ENCODE measurements at places on chromosomes 6 and 20.

- DNase-seq: no peak
These were observed 87.2 kb downstream of the PRDM1 start for GRCh38 chr6:106173124-106173879.

DNA sequence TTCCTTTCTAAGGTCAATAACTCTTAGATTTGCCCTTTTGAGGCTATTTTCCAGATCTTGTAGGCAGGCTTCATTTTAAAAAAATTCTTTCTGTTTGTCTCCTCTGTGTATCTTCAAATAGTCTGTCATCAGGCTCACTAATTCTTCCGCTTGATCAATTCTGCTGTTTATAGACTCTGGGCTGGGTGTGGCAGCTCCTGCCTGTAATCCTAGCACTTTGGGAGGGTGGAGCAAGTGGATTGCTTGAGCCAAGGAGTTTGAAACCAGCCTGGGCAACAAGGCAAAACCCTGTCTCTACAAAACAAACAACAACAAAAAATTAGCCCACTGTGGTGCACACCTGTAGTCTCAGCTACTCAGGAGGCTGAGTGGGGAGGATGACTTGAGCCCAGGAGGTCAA, 40.0 kb upstream of the SCP2D1 start:
- no peak for DNase-seq

DNA sequence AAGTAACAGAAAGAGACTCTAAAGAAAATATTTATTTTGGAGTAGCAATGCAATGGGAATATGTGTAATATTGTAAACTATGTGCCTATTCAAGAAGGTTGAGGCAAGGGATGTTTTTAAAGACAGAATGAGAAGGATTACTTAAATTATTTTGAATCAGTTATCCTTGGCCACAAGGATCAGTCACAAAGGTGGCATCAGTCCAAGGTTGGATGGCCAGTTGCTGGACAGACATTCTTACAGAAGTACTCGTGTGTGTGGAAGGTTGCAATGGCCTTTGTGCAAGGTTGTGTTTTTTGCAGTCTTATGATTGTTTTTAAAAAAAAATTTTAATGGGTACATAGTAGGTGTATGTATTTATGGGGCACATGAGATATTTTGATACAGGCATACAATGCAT, 2.0 kb downstream of the QRSL1 start:
- peak; percentile 43 for DNase-seq

DNA sequence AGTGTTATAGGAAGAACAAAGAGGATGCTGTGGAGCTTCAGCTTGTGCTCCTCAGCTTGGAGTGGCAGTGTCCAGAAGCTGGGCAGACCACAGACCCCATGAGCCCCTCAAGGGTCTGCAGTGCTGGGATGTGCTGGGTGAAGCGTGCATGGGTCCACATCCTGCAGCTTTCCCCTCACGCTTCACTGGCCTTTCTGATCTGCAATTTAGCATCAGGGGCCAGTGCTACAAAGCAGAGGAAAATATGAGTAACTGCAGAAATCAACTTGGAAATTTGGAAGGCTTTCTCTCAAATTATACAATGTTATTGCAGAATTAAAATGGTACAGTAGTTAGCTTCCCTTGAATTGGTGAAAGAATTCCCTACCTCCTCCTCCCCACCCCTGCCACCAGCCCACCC, 10.1 kb downstream of the SLC17A4 start:
- no peak for DNase-seq

DNA sequence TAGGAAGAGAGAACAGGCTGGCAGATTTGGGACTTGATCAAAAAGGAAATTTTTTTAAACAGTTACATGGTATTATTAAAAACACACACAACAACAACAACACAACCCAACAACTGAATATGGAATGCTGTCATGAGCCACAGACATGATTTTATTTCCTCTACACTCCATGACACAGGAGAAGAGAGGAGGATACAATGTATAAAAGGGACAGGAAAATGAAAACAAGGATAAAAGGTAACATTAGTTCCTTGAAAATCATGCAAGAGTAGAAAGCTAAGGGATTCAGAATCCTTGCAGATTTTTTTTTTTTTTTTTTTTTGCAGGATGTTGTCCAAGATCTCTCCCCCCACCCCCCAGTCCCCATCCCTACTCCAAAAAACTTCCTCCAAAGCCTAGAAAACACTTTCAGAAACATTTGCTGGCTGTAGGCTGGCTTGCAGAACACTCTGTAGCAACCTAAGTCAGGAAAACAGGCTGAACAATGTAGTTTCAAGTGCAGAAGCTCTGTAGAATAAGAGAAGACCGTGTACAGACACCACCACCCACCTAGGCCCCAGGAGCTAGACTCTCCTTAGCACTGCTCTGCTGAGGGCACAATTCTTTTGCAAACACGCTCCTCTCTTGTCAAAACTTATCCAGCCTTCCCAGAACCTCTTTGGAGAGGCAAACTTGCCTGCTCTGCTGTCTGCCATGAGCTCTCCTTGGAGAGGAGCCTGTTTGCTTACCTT, 845 bp downstream of the ZMYND8 start:
- DNase-seq: peak; percentile 70

DNA sequence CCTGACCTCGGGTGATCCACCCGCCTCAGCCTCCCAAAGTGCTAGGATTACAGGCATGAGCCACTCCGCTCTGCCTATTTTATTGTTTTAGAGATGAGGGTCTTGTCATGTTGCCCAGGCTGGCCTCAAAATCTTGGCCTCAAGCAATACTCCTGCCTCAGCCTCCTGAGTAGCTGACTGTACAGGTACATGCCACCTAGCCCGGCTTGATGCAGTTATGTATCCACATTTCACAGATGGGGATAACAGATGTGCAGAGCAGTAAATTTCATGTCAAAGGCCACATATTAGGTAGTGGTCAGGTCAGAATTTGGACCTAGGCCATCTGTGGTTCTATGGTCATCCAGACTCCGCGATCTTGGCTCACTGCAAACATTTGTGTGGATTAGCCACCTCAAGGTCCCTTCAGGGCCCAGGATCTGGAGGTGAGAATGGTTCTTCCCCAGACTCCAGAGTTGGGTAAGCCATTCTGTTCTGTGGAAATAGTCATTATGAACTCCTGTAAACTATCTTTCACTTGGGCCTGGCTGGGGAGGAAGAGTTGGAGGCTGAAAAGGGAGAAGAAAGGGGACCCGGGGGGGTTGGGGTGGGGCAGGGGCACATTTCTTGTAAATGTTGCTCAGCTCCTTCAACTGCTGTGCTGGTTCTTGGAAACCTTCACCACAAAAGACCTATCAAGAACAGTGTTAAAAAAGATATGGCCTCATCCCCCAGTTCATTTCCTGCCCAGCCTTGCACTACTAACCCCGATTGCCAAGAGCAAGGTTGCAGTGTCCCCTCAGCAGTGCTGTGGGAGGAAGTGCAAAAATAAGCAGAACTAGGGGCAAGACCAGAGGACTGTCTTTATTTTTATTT, 13.0 kb downstream of the PIM1 start:
- DNase-seq: no peak

- DNase-seq: no peak
These were observed 27.3 kb downstream of the NR2E1 start for GRCh38 chr6:108193131-108193530.

GRCh38 chr6:30781743-30782424, 37.5 kb upstream of the IER3 start:
- no peak for DNase-seq

DNA sequence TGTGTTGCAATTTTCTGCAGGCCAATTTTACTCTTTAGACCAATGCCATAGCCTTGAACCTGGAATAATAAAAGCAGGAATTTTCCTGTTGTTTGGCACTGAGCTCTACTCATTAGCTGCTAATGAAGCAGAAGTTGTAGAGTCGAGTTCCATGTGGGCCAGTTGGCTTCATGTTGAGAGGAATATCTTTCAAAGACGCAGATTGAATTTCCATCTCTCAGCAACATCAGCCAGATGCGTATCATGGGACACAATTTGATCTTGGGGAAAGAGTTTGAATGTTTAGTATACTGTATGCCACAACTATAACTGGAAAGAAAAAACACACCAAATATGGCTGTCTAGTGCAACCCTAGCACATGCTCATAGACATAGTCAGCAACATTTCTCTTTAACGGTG, 259.6 kb downstream of the BCKDHB start:
- no peak for DNase-seq

DNA sequence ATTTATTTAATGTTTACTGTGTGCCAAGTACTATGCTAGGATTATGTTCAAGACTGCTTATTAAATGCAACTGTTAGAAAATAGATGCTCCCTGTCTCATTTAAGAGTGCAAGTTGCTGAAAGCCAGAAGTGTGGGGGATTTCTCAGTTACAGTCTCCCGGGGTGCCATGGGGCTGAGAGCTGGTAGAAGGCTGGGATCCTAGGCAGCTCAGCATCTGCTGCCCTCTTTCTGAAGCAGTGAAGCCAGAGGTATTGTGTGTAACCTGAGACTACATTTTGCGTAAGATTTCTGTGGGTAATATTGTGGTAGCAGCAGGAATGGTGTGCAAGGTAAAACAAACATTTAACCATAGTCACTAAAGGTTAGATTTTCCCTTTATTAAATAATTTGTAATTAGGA, 120.6 kb downstream of the AKAP7 start:
- DNase-seq: no peak

- DNase-seq: no peak
These were observed 70.7 kb downstream of the MYB start for GRCh38 chr6:135251498-135252441.

DNA sequence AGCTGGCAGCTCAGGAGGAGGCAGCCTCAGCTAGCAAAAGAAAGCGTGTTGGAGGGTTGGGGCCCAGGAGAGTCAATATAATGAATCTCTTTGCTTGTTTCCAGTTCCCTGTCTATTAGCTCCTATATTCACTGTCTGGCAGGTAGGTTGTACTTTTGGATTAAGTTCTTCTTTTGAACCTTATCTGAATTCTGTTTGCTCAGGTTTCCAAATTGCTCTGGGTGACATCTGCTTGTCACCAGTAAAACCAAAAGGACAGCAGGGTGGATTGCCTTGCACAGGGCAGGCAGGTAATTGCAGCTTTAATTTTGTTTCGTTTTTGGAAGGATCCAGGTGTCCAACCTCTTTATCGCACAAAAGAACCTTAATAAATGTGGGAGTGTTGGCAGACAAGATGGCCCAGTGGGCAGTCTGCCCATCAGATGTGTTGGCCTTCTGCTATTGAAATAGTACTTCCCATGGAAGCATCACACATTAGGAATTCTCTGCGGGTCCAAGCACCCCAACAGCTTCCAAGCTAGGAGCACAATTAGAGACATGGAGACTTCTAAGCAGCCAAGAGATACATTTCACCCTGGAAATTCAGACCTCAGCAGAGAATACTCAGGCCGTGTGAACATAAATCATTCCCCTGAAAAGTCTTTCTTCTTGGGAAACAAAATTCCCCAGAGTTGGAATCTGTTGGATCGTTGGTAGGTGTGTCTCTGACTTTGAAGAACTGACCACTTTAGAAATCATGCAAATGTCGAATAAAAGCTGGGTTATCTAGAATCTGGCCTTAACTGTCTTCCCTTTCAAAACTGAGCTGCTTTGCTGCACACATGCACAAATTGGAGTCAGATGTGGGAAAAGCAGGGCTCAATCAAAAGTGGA, 286.9 kb upstream of the BMP2 start:
- DNase-seq: no peak

DNA sequence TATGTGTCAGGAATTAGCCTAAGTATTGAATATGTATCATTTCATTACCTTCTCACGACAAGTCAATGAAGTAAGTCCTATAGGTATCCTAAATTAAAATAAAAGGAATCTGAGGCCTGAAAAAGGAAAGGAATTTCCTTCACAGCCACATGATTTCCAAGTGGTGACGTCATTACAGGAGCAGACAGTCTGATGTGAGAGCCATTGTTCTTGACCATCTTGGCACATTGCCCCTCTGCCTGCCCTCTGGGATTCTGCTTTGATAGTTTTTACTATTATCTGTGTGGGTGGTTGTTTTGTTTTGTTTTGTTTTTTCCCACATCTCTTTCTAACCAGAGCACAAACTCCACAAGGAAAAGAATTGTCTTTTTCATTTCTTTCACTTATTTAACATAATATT, 219.8 kb upstream of the UFL1 start:
- no peak for DNase-seq

- DNase-seq: no peak
These were observed 83.5 kb upstream of the CCN6 start for GRCh38 chr6:111970426-111970825.

GRCh38 chr6:79134699-79135474, 56.8 kb upstream of the PHIP start:
- DNase-seq: peak; percentile 46

- no peak for DNase-seq
These were observed 71.9 kb downstream of the TMEM170B start for GRCh38 chr6:11609324-11610071.

All from Karpas-422 (cell line).